ENCODE measurements at places on chromosomes 4 and X.

DNA sequence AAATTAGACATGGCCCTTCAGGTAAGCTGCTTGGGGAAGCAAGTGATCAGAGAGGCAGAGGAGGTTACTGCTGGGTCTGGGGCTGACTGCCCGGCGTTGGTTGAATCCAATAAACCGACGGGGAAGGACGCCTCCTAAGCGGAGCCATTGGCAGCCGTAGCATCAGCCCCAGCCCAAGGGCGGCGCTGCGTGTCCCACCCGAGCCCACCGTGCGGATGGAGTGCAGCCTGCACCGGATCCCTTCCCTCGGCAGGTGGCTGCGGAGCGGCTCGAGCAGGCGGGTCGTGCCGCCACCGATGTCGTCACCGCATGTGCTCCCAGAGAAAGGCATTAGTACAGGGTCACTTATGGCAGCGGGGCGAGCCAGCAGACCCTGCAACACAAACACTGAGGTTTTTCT, 82.1 kb downstream of the ALPK1 start:
- DNase-seq: no peak

GRCh38 chrX:97705936-97706335, 822.2 kb downstream of the RPA4 start:
- no peak for DNase-seq

DNA sequence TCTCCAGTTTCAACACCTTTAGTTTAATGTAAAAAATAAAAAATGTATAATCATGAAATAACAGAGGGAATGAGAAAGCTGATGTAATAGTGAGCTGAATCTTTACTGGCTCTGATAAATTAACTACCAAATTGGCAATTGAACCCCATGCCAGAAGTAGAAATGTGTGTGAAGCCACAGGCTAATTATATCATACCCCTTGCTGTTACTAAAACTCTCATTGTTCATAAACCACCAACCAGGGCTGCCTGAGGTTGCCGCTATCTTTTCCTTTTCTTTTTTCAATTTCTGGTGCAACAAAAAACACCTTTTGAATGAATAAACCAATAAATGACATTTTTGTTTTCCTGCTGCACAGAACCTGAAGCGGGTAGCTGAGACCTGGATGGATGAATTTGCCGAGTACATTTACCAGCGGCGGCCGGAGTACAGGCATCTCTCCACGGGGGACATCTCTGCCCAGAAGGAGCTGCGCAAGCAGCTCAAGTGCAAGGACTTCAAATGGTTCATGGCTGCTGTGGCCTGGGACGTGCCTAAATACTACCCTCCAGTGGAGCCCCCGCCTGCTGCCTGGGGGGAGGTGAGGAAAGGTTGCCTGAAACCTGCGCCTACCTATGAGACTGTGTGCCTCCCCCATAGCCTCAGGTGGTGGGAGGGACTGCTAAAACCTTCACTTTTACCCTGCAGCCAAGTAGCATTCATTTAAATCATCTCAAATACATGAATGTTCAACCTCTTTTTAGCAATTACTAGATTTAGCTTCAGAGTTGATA, 216.7 kb upstream of the GALNT7 start:
- no peak for DNase-seq

DNA sequence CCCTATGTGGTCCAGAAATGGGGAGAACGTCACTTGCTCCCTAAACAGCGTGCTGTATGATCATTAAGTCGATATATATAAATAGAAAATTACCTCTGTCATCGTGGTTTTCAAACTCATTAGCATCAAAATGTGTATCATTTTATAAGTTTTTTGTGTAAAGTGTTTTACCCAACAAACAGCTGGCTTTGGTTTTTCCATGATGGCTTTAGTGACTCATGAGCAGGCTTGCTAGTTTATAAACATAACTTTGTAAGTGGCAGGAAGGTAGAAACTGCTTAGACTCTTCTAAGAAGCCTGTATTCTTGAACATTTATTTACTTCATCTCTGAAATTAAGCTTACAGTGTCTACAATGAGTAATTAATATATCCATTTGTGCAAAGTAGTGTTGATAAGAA, 108.4 kb upstream of the DIPK2B start:
- peak; percentile 36 for DNase-seq

- DNase-seq: no peak
These were observed 56.9 kb upstream of the SPRY1 start for GRCh38 chr4:123339507-123340380.
